Stimulated activated CD8-positive, alpha-beta memory T cell treated with anti-CD3 and anti-CD28 coated beads, Interleukin-4, amount 100 ng/mL, for 1 hour (primary cell): ENCODE measurements at places on chromosomes 3 and 15.

DNA sequence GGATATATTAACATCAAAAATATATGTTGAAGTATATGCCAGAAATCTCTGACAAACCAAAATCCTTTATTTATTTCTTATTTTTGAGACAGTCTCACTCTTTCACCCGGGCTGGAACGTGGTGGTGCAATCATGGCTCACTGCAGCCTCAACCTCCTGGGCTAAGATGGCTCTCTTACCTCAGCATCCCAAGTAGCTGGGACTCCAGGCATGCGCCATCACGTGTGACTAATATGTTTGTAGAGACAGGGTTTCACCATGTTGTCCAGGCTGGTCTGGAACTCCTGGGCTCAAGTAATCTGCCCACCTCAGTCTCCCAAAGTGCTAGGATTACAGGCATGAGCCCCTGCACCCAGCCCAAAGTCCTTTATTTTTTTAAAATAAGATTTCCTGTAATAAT is 11.9 kb downstream of the FAIM start:
- DNase-seq, result no peak

- DNase-seq, result no peak
Observed at GRCh38 chr3:176939022-176939817, 258.1 kb downstream of the TBL1XR1 start.

DNA sequence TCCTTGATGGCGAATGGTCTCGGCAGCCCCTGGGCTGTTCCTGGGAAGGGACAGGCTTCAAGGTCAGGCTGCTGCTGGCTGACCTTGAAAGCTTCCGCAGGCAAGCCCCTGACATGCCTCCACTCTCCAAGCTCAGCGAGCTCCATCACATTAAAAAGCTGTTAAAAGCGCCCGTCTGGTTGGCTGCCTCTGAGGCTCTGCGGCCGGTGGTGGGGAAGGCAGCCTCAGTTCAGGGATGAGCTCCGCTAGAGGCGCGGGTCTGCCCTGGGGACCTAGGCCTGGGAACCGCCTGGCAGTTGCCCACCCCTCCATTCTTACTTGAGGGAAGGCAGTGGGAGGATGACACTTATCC is 103.8 kb downstream of the LINGO1 start:
- no peak for DNase-seq

DNA sequence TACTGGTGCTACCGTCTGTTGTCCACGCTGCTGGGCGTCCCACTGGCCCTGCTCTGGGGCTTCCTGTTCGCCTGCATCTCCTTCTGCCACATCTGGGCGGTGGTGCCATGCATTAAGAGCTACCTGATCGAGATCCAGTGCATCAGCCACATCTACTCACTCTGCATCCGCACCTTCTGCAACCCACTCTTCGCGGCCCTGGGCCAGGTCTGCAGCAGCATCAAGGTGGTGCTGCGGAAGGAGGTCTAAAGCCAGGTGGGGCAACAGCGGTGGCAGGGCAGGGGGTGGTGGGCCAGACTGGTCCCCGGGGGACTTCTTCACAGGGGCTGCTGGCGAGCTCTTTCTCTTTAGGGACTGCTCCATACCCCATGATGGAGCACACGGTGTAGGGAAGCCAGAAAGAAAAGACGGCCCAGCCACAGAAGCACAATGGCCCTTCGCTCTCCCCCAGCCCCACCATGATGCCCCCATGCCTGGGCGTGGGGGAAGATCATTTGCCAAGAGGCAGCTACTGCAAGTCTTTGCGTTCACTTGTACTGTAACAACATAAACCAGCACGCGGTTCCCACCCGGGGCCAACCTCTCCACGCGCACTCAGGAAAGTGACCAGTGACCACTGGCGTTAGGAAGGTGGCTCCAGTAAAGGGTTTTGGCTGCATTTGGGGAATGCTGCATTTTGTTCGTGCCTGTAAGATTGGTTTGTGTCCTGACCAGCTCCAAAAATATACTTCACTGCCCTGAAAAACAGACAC is 12.2 kb downstream of the CAV3 start:
- DNase-seq, result no peak

DNA sequence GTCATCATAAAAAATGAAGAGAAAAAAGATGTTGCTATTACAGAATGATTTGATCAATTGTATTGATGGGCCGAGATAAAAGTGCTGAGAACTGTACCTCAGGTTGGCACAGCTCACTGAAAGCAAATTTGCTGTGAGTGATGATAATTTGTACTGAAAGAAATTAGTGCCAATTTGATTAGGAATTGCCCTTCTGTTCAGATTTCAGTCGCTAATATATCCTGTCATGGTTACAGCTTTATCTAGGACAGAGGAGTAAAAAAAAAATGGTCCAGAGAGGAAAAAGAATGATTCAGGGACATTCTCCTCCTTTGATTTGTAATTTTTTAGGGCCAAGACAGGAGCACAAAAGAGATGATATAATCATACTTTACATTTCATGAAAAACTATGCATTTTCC is 1264.2 kb downstream of the ROBO2 start:
- DNase-seq, result no peak

DNA sequence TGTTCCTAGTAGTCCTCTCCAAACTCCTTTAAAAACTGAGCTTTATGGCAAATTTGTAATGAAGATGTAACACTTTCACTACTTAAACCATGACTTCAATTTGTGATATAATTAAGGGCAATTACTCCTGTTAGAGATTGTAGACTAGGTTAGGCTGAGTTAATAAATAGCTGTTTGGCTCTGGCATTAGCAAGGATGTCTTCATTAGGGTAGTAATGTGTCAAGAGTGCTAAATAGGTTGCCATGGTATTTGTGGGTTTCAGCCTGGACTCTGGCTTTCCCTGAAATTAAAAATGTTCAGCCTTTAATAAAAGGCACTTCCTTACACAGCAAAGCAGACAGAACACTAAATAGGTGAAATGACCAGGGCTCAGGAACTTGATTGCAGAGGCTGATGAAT is 71.9 kb downstream of the GHSR start:
- DNase-seq, result no peak

DNA sequence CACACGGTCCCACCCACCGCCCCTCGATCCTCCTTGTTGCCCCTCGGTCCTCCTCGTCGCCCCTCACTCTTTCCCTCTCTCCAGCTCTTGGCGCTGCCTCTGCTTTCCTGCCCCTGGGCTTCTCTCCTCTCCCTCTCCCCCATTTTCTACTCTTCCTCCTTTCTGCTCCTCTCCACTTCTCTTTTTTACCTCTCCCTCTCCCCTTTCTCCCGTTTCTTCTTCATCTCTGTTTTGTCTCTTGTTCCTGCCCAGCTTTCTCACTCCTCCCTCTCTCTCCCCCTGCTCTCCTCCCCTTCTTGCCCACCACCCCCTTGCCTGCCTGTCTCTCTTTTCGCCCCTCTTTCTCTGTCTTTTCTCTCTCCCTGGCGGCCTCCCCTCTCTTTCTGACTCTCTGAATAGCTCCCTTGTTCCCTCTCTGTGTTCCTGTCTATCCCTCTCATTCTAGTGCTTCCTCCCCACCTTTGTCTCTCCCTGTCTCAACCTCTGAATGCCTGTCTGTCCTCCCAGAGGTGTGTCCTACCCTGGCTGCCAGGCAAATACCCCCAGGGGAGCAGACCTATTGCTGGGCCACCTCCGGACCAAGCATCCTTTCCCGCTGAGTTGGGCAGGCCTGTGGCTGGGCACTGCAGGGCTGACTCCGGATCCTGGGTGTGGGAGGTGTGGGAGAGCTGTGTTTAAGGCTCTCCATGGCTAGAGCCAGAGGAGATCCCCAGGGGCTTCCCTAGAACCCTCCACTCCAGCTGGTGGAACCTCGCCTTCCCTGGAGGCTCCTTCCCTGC is 41.0 kb downstream of the EPHB3 start:
- no peak for DNase-seq

DNA sequence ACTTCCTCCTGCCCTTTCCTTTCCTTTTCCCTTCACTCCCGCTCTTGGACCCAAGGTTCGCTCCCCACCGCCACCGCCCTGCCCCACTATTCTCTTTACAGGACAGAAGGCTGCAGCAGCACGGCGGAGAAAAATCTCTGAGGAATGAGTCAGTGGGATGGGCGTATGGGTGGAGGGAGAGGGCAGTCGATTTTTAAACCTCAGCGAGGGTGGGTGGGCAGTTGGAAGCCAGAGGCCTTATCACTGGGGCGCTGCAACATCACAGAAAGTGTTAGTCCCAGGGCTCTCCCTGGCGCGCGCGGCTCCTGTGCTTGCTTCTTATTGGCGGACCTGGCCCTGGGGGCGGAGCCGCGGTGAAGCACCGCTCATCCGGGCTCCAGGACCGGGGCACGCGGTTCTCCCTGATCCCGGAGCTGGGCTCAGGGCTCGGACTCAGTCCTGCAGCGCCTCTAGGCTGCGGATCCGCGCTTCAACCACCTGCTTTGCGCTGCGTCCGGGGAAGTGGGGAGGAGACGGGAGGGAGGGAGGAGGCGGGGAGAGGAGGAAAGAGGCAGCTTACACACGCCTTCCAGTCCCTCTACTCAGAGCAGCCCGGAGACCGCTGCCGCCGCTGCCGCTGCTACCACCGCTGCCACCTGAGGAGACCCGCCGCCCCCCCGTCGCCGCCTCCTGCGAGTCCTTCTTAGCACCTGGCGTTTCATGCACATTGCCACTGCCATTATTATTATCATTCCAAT is at the start of gene ALCAM:
ALCAM (plus strand) TSS at position 584 of the 737 bp plus-strand sequence.
- peak; percentile 35 for DNase-seq

- DNase-seq, result no peak
Observed at GRCh38 chr15:24718289-24719082, 42.9 kb downstream of the NPAP1 start.

GRCh38 chr3:195877767-195878423 is 30.5 kb downstream of the TNK2 start:
- no peak for DNase-seq

DNA sequence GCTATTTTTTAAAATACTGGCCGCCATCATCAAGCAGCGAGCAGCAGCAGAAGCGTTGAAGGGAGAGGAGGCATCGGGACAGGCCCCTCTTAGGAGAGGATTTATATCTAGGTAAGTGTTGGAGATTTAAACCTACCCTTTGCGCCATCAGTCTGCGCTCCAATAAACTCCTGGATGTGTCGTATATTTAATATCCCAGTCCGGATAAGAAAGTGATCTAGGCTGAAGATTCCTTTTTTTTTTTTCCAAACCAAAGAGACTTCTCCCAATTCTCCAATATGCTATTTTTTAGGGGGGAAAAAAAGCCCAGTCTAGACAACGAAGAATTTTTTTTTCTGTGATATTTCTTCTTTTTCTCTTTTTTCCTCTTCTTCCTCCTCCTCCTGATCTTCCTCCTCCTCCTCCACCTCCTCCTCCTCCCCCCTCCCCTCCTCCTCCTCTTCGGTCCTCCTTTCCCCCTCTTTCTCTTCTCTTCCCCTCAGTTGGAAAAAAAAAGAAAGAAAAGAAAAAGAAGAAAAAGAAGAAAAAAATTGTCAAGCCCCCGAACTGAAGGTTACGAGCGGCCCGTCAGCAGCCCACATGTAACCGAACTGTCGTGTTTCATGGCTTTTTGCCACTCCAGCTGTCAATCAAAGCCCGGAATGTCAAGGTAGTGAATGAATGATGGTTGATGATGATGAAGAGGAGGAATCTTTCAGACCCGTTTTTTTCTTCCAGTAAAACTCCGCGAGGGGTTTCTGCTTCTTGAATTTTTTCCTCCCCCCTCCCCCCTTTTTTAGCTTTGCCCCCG is 835 bp downstream of the MEIS2 start:
- no peak for DNase-seq

DNA sequence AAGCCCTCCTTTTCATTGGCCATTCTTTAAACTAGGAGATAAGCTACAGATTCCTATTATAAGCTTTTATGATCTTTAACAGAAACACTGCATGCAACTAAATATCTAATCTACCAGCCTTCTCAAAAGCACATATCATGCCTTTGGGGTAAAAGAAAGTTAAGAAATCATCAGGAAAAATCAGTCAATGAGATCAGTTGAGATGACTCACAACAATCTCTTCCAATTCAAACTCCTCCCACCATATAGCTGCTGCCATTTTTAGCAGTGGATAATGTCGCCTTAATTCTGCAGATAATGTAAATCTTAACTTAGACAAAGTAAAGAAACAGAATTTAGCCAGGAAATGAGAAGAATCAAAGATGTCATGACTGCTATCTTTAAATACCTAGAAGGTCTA is 135.2 kb upstream of the BCL6 start:
- no peak for DNase-seq

GRCh38 chr3:7710284-7710683 is 791.3 kb upstream of the LMCD1 start:
- no peak for DNase-seq

- no peak for DNase-seq
Observed at GRCh38 chr3:169528289-169528688, 135.2 kb downstream of the MECOM start.

DNA sequence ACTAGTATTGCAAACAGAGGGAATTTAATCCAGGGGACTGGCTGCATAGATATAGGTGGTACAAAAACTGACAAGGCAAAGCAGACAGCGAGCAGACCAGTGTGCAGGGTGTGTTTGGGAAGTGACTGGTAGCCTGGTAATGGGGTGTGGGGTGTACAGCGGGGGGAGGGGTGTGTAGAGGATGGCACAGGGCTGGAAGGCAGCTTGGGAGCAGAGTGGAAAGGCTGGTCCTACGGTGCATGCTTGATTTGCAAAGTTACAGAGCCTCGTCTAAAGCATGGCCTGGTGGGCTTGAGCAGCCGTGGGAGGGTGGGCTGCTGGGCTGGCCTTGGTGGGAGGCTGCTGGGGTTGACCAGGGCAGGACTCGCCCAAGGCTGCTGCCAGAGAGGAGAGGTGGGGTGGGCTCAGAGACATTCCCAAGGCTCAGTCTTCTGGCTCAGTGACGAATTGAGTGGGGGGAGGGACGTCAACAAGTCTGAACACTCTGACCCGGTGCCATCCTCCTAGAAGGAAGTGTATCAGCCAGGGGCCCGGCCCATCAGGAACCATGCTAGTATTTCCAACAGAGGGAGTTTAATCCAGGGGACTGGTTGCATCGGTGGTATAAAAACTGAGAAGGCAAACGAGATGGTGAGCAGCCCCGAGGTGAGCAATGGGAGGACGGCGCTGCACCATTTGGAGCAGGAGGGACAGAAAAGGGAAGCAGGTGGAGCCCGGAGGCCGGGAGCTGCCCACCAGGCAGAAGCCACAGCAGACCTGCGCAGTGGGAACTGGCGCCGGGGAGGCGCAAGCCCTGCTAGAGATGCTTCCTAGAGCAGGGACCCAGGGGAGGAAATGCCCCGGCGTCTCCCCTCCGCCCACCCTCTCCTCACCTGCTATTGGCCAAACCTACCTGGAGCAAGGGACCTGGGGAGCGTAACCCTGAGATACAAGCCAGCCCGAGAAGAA is 29.2 kb downstream of the CPN2 start:
- no peak for DNase-seq

GRCh38 chr15:36178303-36178633 is 401.2 kb upstream of the CDIN1 start:
- no peak for DNase-seq

DNA sequence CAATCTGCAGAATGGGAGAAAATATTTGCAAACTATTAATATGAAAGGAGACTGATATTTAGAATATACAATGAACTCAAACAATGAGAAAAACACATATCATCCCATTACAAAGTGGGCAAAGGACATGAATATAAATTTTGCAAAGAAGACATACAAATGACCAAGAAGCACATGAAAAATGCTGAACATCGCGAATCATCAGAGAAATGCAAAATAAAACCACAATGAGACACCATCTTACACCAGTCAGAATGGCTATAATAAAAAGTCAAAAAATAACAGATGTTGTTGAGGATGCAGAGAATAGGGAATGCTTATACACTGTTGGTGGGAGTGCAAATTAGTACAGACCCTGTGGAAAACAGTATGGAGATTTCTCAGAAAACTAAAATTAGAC is 83.6 kb downstream of the RAP2B start:
- no peak for DNase-seq
